Activated CD8-positive, alpha-beta memory T cell treated with anti-CD3 and anti-CD28 coated beads for 24 hours (primary cell): ENCODE measurements at places on chromosomes 7 and 10.

GRCh38 chr7:97145068-97145467 lies 27.6 kb downstream of the SDHAF3 start:
- DNase-seq: no peak

- no peak for DNase-seq
Measured at GRCh38 chr10:89266721-89267453, 15.3 kb upstream of the LIPA start.

GRCh38 chr10:33067917-33068316 lies 109.9 kb upstream of the ITGB1 start:
- no peak for DNase-seq

DNA sequence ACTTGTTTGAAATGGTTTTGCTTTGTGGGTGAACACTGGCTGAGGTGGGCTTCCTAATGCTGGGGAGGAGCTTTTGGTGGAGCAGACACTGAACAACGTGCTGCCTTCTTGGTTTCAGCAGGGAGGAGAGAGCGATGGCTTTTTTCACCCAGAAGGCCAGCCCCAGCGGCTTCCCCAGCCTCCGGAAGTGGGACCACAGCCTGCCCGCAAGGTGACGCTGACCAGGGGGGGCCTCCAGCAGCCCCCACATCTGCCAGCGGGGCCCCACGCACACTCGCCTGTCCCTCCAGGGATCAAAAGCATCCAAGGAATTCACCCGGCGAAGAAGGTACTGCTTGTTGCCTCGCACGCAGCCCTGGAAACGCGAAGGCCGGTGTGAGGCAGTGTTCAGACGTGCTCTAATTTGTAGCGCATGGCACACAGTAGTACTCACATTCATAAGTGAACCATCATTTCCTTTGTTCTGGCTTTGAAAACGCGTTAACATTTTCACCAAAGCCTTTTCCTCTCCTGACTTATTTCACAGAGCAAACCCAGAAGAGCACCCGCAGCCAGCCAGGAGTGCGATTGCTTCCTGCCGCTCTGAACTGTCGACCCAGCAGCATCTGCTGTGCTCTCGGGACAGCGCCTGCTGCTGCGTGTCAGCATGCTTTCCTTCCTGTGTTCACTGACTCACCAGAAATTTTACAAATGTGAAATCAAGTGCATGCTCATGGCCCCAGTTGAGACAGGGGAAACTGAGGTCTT lies 48.4 kb downstream of the SHH start:
- peak; percentile 77 for DNase-seq

- DNase-seq: no peak
Measured at GRCh38 chr7:157309988-157310668, 26.7 kb upstream of the DNAJB6 start.

DNA sequence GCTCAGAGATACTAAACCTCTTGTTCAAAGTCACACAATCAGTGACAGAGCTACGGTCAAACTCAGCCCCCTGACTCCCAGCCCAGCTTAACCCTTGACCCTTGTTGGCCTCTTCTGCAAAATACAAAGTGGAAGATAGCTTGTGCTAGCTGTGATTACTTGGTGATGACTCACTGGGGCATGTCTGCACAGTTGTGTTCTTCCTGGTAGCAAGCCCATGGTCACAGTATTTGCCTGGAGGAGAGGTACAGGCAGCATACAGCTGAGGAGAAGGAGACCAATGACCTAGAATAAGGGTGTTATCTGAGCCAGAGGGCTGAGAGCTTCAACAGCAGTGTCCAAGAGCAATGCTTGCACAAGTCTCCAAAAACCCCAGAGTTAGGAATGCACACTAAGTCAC lies 5.7 kb upstream of the HSPA12A start:
- DNase-seq: no peak
